ENCODE measurements at places on chromosomes 6 and 20. TPM values are rescaled to one million over a fixed set of nuclear protein-coding genes. Genes with fewer than 3 reads are reported as not detected.

The ADA gene
- 53.8 TPM for total RNA-seq

The CCN6 gene
- 3.0 TPM for total RNA-seq

The RAET1E gene
- 1.8 TPM for total RNA-seq

The SYNGAP1 gene
- 29.0 TPM for total RNA-seq

The OPRL1 gene
- 3.9 TPM for total RNA-seq

The SEL1L2 gene
- total RNA-seq = not detected

The SLC22A2 gene
- total RNA-seq = not detected

The CLPSL2 gene
- total RNA-seq = 0.57 TPM

The SPO11 gene
- not detected for total RNA-seq

The CENPQ gene
- total RNA-seq = 5.5 TPM

The CALHM5 gene
- total RNA-seq = not detected

The EPPIN gene
- not detected for total RNA-seq

The TRAPPC3L gene
- not detected for total RNA-seq

The C6orf62 gene
- 153 TPM for total RNA-seq

The SLCO4A1 gene
- 167 TPM for total RNA-seq

The PSORS1C1 gene
- total RNA-seq = 2.9 TPM

The IMPG1 gene
- total RNA-seq = not detected

The MOCS3 gene
- 5.8 TPM for total RNA-seq

The MEI4 gene
- 0.05 TPM for total RNA-seq

The SSTR4 gene
- total RNA-seq = not detected

The SIRPB2 gene
- not detected for total RNA-seq

The RAD21L1 gene
- 1.0 TPM for total RNA-seq

The SNX5 gene
- total RNA-seq = 90.8 TPM

The PAK5 gene
- total RNA-seq = not detected

The ME1 gene
- 19.7 TPM for total RNA-seq

The ANKRD66 gene
- not detected for total RNA-seq

The ROMO1 gene
- total RNA-seq = 319 TPM

The SLC26A8 gene
- total RNA-seq = not detected

The NRM gene
- 21.9 TPM for total RNA-seq

The PAX1 gene
- not detected for total RNA-seq

The PRICKLE4 gene
- total RNA-seq = 1.6 TPM

The FGD2 gene
- 0.10 TPM for total RNA-seq

The R3HDML gene
- total RNA-seq = not detected

The LST1 gene
- total RNA-seq = not detected

The BNIP5 gene
- not detected for total RNA-seq

The TRIM10 gene
- total RNA-seq = not detected

The EFCAB8 gene
- 1.1 TPM for total RNA-seq

The NHSL1 gene
- 20.6 TPM for total RNA-seq

The PPT2 gene
- total RNA-seq = 20.1 TPM

The CITED2 gene
- 210 TPM for total RNA-seq

The SLC17A9 gene
- 0.28 TPM for total RNA-seq

The NKAIN4 gene
- total RNA-seq = 5.5 TPM

The TBX18 gene
- 10.1 TPM for total RNA-seq

The TRMT11 gene
- 34.3 TPM for total RNA-seq

The RAB32 gene
- total RNA-seq = 61.5 TPM

The COL9A3 gene
- 46.6 TPM for total RNA-seq

The MMS22L gene
- total RNA-seq = 28.5 TPM

The DZANK1 gene
- 3.0 TPM for total RNA-seq

The RBBP8NL gene
- not detected for total RNA-seq

The CYP39A1 gene
- total RNA-seq = 0.72 TPM

The FAM162B gene
- not detected for total RNA-seq

The OR2B6 gene
- 0.26 TPM for total RNA-seq

The TBXT gene
- not detected for total RNA-seq

The DLK2 gene
- total RNA-seq = 19.1 TPM

The RIMS1 gene
- 0.18 TPM for total RNA-seq

The SNX21 gene
- total RNA-seq = 25.7 TPM

The LINC00237 gene
- total RNA-seq = not detected

The VGLL2 gene
- total RNA-seq = not detected

All from Panc1 (cell line).